Activated CD4-positive, alpha-beta T cell treated with anti-CD3 and anti-CD28 coated beads for 4 hours (primary cell): ENCODE measurements at places on chromosomes 16 and 17.
A peak's percentile ranks its signal among the peaks of the same experiment; 100 is the strongest.

GRCh38 chr17:9912121-9913099, 7.3 kb upstream of the RCVRN start:
- no peak for DNase-seq

- no peak for DNase-seq
These were observed 841 bp upstream of the RAB5C start for GRCh38 chr17:42155614-42156045.

DNA sequence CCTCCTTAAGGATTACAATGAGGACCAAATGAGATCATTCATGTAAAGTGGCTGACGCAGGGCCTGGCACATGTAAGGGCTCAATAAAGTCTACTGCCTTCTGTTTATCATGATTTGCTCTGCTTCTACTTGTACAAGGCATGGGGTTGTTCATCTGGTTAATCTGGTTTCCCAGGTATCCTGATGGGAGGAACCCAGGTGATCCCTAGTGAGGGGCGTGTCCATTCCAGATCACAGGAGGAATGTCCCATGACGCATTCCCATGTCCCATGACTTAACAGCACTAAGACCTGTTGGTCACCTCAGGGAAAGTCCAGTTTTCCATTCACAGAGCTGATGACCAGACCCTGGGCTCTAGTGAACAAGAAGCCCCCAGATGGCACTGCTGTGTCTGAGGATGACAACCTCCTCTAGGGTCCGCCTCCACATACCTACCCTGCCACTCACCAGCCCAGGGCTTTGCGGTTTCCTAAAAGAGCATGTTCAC, 11.5 kb upstream of the TPPP3 start:
- DNase-seq: no peak

GRCh38 chr17:28346199-28346580, 10.6 kb downstream of the TNFAIP1 start:
- DNase-seq: no peak

- DNase-seq: peak; percentile 40
These were observed 1.7 kb downstream of the IL4R start for GRCh38 chr16:27315333-27316037.

DNA sequence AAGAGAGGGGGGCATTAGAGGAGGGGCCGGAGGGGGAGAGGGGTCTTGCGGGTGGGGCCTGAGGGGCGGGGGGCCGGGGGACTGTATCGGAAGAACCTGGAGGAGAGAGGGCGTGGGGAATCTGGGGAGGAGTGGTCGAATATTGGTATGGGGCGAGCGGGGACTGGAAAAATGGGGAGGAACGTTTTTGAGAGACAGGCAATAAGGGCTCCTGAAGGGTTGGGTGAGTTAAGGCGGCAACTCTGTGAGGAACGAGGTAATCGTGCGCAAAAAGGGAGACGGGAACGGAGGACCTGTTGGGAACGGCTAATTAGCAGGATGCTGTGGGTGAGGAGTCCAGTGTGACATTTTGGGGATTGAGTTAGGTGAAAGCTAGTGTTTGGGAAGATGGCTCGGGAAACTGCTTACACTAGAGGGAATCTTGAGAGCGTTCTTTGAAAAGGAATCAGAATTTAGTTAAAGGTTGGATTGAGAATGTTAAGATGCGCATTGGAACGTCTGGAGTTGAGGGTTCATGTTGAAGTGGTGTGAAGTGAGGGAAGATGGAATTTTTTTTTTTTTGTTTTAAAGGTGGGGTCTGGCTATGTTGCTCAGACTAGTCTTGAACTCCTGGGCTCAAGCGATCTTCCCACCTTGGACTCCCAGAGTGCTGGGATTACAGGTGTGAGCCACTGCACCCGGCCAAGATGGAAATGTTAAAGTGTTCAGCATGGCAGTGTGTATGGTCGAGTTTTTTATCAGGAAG, 662 bp downstream of the WIPF2 start:
- DNase-seq: peak; percentile 21

DNA sequence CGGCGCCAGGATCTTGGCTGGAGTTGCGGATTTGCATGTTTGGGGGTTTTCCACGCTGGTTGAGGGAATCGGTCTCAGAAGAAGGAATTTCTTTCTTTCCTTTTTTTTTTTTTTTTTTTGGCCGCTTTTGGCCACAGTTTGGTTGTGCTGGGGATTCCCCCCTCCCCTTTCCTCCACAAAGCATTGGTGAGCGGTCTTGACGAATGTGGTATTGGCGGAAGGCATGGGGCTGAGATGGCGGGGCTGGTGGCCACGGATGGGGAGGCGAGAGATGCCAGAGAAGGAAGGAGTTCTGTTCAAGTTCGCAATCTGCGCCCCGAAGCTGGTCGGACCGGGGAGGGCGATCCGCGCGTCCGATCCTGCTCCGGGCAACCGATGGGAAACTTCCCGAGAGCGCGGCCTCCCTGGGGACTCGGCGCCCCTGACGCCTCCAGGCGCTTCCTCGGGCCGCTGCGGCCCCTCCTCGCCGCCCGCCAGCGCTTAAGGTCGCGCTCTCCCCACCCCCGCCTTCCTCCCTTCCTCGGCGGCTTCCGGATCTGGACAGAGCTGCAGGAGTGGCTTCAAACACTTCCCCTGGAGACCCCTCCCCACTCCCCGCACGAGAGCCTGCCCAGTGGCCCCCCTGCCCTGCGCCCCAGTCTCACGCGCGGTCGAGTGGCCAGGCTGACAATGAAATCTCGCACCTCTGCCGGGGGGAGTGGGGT, 43.2 kb downstream of the RAI1 start:
- DNase-seq: no peak

GRCh38 chr17:65856865-65857264, 295.4 kb upstream of the AXIN2 start:
- DNase-seq: no peak

DNA sequence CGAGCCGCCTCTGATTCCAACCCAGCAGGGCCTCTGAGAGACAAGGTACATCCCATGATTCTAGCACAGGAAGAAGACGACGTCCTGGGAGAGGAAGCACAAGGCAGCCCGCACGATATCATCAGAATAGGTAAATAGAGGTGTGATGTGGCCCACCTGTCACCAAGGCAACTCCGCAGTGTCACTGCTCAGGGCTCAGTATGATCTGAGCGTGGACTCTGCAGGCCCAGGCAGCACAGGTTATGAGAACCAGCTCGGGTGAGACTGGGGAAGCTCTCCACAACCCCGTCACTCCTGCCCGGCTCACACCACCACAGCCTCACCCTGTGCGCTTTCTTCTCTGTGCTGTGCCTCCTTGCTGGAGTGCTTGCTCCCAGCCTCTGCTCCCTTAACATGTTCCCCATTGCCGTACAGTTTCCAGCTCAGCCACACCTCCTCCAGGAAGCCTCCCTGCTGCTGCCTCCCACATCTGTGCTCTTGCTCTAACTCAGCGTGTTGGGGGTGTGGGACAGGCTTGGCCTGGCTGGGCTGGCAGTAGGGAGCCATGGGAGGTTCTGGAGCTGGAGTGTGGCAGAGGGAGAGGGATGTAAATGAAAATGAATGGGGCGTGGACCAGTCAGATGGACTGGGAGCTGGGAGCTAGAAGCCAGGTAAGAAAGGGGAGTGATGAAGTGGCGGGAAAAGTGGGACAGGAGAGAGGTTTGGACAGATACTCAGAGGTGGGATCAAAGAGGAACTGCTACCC, 7.7 kb downstream of the METTL22 start:
- DNase-seq: no peak
